Activated B cell treated with CpG ODN at 0.5 μM for 24 hours (primary cell): ENCODE measurements at places on chromosomes 7 and 10. TPM values are rescaled to one million over a fixed set of nuclear protein-coding genes. Genes with fewer than 3 reads are reported as not detected.

DNA sequence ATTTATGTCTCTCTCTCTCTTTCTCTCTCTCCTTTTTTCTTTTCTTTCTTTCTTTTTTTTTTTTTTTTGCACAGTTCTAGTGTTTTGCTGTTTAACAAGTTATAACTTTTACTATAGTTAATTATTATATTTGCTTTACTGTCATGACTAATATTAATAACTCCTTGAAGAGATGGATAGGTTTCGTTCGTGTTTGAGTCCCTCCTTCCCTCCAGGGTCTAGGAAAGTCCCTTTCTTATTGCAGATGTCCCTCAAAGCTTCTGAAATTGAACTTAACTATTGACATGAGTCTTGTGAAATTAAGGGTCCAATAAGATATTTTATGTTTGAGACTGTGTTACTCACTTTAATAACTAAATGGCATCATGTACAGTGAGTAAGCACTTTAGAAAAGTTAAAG is 131.4 kb downstream of the PLXDC2 start:
- DNase-seq = no peak
- no peak overlapping the region for H3K4me3 ChIP-seq
- no peak overlapping the region for H3K27ac ChIP-seq
- H3K4me1 ChIP-seq = peaks cover 12% of the 10 kb centered on the region

GRCh38 chr7:134829380-134829986 is 50.0 kb downstream of the CALD1 start:
- no peaks in the 10 kb centered on the region for H3K4me1 ChIP-seq
- no peak for DNase-seq
- H3K27me3 ChIP-seq = peaks cover 2% of the 10 kb centered on the region

The TMEM196 gene
- total RNA-seq = not detected in 2 replicates

DNA sequence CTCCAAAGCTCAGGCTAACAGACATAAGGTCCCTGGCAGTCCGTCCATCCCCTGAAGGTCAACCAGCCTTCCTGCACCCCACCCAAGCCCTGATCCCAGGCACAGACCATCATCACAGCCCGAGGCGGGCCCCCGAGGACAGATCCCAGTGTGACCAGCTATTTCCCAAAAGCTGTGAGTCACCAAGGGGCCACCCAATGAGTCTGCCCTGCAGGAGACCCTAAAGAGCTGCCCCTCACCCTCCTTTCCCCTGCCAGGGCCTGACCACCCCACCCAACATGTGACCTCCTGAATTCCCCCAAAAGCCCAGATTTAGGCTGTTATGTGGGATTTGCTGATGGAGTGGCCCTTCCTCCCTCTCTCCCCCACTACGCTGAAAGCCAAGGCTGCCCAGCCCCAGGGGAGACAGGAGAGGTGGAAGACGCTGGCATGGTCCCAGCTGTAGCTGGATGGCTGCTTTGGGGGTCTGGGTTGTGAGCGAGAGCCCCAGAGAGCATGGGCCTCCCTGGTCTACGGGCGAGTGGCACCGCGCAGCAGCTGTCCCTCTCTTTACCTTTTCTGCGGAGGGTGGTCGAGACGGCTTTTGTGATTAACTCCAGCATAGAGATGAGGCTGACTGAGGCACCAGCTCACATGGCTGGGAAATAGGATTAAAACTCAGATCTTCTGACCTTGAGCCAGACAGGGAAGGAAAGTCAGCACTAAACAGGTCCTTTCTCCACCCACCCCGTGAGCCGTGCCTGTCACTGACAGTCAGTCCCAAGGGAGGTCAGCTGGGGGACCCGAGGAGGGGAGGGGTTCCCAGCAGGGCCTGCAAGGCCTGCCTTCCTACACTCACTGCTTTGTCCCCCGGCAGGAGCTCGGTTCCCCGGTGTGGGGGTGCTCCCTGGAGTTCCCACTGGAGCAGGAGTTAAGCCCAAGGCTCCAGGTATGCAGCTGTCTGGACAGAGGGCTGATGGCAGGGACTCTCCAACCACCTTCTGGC is 16.7 kb downstream of the ELN start:
- no peaks in the 10 kb centered on the region for H3K36me3 ChIP-seq
- no peak overlapping the region for H3K27ac ChIP-seq
- no peak for DNase-seq
- peaks cover 10% of the 10 kb centered on the region for H3K27me3 ChIP-seq
- H3K4me1 ChIP-seq = no peaks in the 10 kb centered on the region

The CCDC136 gene
- 4.8 and 5.1 TPM in 2 replicates for total RNA-seq

GRCh38 chr10:124590216-124591122 is 128.8 kb downstream of the LHPP start:
- H3K27ac ChIP-seq = peak overlapping the region; percentile 18
- H3K4me3 ChIP-seq = no peak overlapping the region
- H3K4me1 ChIP-seq = peaks cover 64% of the 10 kb centered on the region

DNA sequence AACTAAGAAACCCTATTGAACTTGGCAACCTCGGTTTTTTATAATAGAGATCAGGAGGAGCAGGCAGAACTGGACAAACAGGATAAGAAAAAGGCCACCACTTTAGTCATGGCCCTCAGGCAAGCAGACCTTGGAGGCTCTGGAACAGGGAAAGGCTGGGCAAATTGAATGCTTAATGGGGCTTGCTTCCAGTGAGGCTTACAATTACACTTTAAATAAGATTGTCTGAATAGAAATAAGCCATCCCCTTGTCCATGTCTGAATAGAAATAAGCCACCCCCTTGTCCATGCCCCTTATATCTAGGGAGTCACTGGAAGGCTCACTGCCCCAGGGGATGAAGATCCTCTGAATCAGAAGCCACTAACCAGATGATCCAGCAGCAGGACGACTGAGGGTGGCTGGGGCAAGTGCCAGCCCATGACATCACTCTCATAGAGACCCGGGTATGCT is 40.6 kb downstream of the AKR1B15 start:
- no peak overlapping the region for H3K4me3 ChIP-seq
- DNase-seq = no peak
- H3K27me3 ChIP-seq = peaks cover 10% of the 10 kb centered on the region
- H3K27ac ChIP-seq = no peak overlapping the region

DNA sequence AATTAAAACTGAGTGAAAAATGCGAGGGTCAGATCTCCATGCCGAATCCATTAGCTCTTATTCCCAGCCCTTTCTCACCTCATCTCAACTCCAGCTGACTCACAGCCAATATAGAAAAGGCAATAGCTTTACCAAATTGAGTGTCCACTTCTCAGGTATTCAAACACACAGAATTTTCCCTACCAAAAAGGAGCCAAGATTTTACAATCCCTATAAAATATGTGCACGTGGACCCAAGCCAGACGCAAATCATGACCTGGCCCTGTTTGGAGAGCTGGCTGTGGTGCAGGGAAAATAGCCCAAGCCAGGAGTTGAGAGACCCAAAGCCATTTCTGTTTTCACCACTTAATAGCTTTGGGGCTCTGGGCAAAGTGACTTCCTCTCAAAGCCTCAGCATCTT is 379.7 kb upstream of the AUTS2 start:
- DNase-seq = no peak
- H3K4me1 ChIP-seq = no peaks in the 10 kb centered on the region
- no peak overlapping the region for H3K4me3 ChIP-seq
- no peak overlapping the region for H3K27ac ChIP-seq
- H3K36me3 ChIP-seq = no peaks in the 10 kb centered on the region

DNA sequence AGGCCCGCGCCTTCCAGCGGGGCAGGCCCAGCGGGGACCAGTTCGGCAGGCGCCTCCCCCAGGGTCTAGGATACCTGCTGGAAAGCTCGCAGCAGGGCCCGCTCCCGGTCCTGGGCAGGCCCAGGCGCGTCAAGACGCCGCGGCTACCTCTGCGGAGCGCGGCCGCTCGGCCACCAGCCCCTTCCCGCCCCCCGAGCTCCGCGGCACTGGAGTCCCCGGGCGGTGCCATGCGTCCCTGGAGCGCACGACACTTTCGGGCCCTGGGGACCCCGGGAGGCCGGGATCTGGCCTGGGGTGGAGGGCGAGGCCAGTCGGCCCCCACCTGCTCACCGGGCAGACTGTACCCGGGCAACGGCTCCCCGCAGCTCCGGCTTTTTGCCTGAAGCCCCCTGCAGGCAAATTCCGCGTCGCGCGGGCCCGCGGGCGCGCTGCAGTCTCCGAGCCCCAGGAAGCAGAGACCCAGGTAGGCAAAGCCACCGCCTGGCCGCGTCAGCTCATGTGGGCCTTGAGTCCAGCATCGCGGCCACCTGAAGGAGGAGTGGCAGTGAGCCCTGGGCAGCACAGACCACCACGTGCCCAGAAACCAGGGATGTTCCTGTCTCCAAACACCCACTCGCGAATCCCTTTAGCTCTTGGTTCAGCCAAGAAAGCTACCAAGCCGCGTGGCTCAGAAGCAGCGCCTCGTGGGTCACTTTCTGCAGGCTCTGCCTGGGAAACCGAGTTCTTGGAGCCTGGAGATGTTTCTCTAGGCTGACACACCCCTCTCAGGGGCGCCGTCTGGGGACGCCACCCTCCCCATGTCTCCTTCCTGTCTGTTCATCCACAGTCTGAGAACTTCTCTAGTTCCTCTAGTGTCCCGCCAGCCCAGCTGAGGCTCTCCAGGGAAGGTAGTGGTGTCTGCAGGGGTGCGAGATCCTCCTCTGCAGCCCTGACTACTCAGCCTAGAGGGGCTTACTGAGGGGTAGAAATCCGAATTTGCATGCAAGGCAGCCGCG is 46.1 kb upstream of the APBB1IP start:
- DNase-seq = peak; percentile 24
- H3K4me3 ChIP-seq = peak overlapping the region; percentile 66
- H3K36me3 ChIP-seq = no peaks in the 10 kb centered on the region
- peaks cover 12% of the 10 kb centered on the region for H3K4me1 ChIP-seq

- H3K4me1 ChIP-seq = peaks cover 32% of the 10 kb centered on the region
- H3K27me3 ChIP-seq = no peaks in the 10 kb centered on the region
- H3K36me3 ChIP-seq = no peaks in the 10 kb centered on the region
- no peak overlapping the region for H3K27ac ChIP-seq
- DNase-seq = no peak
- H3K4me3 ChIP-seq = no peak overlapping the region
These were observed 90.5 kb upstream of the MACROH2A2 start for GRCh38 chr10:69961881-69962745.

GRCh38 chr7:44259547-44260457 is 59.0 kb downstream of the YKT6 start:
- no peak for DNase-seq
- peaks cover 35% of the 10 kb centered on the region for H3K4me1 ChIP-seq
- no peak overlapping the region for H3K27ac ChIP-seq

The C7orf33 gene
- total RNA-seq = not detected in 2 replicates

The GBX1 gene
- total RNA-seq = not detected in 2 replicates

The SPDYE6 gene
- not detected in 2 replicates for total RNA-seq

DNA sequence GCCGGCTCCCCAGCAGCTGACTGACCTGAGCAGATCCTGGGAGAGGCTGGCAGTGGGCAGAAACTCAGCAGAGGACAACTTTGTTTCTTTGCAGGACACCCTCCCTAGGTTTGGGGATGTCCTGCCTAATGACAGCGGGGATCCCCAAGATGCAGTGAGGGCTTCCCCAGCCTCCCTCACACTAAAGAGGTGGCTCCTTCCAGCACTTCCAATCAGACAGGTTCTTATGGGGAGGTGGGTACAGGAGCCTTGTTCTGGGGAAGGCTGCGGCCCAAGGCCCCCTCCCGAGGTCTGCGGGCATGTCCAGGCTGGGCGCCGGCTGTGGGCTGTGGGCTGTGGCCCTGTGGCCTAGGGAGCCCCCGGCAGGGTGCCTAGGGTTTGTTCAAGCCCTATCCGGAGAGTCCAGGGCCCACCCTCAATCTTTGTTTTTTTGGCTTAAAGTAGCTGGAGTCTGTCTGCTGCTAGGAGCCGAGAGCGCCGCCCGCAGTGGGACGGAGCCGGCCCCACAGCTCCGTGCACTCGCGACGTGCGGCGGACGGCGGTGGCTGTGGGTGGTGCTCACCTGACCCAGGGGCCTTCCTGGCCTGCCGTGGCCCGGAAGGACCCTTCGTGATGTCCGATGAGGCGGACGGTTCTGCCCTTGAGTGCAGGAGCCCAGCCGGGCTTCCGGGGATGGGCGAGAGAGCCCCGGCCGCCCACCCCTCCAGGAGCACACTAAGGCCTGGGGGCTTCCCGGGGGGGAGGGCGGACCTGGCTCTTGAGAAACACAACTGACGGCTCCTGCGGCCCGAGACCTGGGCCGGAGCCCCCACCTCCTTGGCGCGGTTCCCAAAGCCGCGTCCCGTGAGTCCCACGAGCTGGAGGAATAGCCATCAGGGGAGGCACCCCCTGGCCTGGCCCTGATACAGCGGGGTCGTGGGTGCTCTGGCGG is 57.2 kb downstream of the PDGFA start:
- H3K27ac ChIP-seq = no peak overlapping the region
- no peak for DNase-seq
- no peaks in the 10 kb centered on the region for H3K36me3 ChIP-seq
- no peaks in the 10 kb centered on the region for H3K27me3 ChIP-seq
- no peaks in the 10 kb centered on the region for H3K4me1 ChIP-seq

DNA sequence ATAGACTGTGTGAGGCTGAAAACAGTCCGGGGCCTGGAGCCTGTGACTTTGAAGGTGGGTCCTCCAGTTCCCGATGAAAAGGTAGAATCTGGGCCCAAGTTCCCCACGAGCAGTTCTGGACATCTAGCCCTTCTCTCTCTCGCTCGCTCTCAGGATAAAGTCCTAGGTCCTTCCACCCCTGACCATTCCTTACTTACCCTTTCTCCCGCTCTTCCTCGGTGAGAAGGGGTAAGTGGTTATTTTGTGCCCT is 713 bp downstream of the IMMP2L start:
- H3K4me3 ChIP-seq = peak overlapping the region; percentile 87
- peak overlapping the region; percentile 88 for H3K27ac ChIP-seq
- peaks cover 14% of the 10 kb centered on the region for H3K36me3 ChIP-seq
- peaks cover 3% of the 10 kb centered on the region for H3K27me3 ChIP-seq
- peaks cover 35% of the 10 kb centered on the region for H3K4me1 ChIP-seq

The LIPM gene
- total RNA-seq = not detected in 2 replicates

DNA sequence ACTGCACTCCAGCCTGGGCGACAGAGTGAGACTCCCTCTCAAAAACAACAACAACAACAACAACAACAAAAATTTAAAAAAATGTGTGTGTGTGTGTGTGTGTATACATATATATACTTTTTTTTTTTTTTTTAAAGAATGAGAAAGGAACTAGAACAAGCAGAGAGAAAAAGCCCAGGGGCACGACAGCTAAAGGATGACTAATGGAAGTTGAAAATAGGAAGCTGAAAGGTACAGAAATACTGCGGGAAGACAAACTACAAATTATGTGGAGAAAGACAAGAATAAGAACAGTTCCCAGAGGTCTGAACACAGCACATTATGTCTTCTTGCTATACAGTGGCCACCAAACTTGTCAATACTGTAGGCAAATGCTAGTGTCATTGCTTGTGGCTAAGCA is 141.9 kb upstream of the PRSS1 start:
- H3K36me3 ChIP-seq = no peaks in the 10 kb centered on the region
- no peak for DNase-seq
- H3K27ac ChIP-seq = no peak overlapping the region
- H3K4me3 ChIP-seq = no peak overlapping the region
- peaks cover 3% of the 10 kb centered on the region for H3K4me1 ChIP-seq
